Kidney (tissue), 22 donors: ENCODE measurements at places on chromosomes 4 and X. TPM values are rescaled to one million over a fixed set of nuclear protein-coding genes. Genes with fewer than 3 reads are reported as not detected.

The SAGE1 gene
- polyA plus RNA-seq: not detected

The GSX2 gene
- polyA plus RNA-seq: not detected

The SHROOM4 gene
- polyA plus RNA-seq: 5.7 TPM

The FAM47B gene
- not detected for polyA plus RNA-seq

The FTSJ1 gene
- 30.6 TPM for polyA plus RNA-seq

The MAPK10 gene
- polyA plus RNA-seq: 27.6 TPM

The ZMAT1 gene
- polyA plus RNA-seq: 8.5 TPM

The SMPX gene
- not detected for polyA plus RNA-seq

The FREM3 gene
- polyA plus RNA-seq: not detected

The SPRY1 gene
- polyA plus RNA-seq: 18.3 TPM

The RGN gene
- 89.1 TPM for polyA plus RNA-seq

The CITED1 gene
- 1.5 TPM for polyA plus RNA-seq

The TEX13D gene
- not detected for polyA plus RNA-seq

The DMRTC1 gene
- polyA plus RNA-seq: not detected

The SLC6A8 gene
- polyA plus RNA-seq: 79.7 TPM

The XG gene
- polyA plus RNA-seq: 0.43 TPM

The S100G gene
- not detected for polyA plus RNA-seq

The ARMCX1 gene
- 20.3 TPM for polyA plus RNA-seq

The ANXA5 gene
- 248 TPM for polyA plus RNA-seq

The MAGEC1 gene
- polyA plus RNA-seq: not detected

The HERC6 gene
- polyA plus RNA-seq: 7.4 TPM

The NPY2R gene
- polyA plus RNA-seq: not detected

The PAGE5 gene
- polyA plus RNA-seq: not detected

The P2RY8 gene
- polyA plus RNA-seq: 1.4 TPM

The GYG2 gene
- polyA plus RNA-seq: 2.9 TPM

The FAT4 gene
- polyA plus RNA-seq: 0.99 TPM

The FABP2 gene
- not detected for polyA plus RNA-seq

The PCDH10 gene
- polyA plus RNA-seq: 0.69 TPM

The ZNF330 gene
- 32.1 TPM for polyA plus RNA-seq

The ZNF157 gene
- 0.17 TPM for polyA plus RNA-seq

The GPRASP1 gene
- polyA plus RNA-seq: 4.8 TPM

The SMR3B gene
- polyA plus RNA-seq: not detected

The UGT2B10 gene
- not detected for polyA plus RNA-seq

The PPA2 gene
- polyA plus RNA-seq: 193 TPM

The KLKB1 gene
- 5.7 TPM for polyA plus RNA-seq

The MFAP3L gene
- polyA plus RNA-seq: 18.4 TPM

The PAGE2 gene
- polyA plus RNA-seq: not detected

The C4orf17 gene
- polyA plus RNA-seq: not detected

The GSPT2 gene
- polyA plus RNA-seq: 8.8 TPM

The AMOT gene
- 5.5 TPM for polyA plus RNA-seq

The GAGE12H gene
- polyA plus RNA-seq: not detected

The BMPR1B gene
- 5.5 TPM for polyA plus RNA-seq

The EREG gene
- not detected for polyA plus RNA-seq

The HTN3 gene
- polyA plus RNA-seq: not detected

The SPANXA1 gene
- not detected for polyA plus RNA-seq

The SYTL5 gene
- 0.65 TPM for polyA plus RNA-seq

The PFKFB1 gene
- polyA plus RNA-seq: 1.1 TPM

The PIR gene
- polyA plus RNA-seq: 36.5 TPM
